PC-3 (cell line): ENCODE measurements at places on chromosomes 3 and 15.

DNA sequence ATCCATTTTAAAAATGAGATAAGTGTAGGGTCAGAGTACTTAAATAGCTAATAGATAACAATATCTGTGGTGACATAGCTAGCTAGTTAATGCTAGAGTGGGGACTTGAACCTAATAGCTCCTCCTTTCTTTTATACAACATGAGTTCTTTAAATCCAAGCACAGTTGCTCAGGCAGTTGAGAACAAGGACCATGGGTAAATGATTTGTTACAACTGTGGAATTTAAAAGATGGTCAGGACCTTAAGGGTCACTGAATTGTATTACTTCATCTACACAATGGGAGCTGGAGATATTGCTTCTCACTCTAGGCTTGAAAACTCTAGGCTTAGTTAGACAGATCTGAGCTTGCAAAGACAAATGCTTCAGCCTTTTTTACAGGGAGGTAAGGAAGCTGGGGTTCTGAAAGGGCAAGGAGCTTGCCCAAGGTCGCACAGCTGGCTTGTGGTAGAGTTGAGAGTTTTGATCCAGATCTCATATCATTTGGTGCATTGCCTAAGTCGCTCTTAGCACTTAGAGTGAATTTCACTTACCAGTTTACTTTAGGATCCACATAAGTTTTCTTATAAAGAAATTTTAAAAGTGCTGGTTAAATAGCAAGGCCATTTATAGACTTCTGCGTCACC is 90.2 kb downstream of the EDEM1 start:
- no peak for DNase-seq

- no peak for DNase-seq
Observed at GRCh38 chr15:51388726-51389125, 47.3 kb downstream of the GLDN start.

DNA sequence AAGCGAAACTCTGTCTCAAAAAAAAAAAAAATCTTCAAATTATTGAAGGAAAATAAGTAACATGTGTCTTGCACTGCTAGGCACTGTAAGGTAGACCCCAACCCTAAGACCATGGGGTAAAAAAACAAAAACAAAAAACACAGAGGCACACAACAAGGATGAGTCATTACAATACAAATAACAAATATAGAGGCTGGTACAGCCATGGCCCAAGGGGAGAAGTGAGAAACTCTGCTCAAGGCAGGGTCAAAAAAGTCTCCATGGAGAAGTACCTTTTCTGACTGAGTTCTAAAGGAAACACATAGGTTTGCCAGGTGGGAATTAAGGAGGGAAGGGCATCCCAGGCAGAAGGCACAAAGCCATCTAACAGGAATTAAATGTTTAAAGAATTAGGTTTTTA is 54.5 kb downstream of the TOP2B start:
- DNase-seq = no peak

DNA sequence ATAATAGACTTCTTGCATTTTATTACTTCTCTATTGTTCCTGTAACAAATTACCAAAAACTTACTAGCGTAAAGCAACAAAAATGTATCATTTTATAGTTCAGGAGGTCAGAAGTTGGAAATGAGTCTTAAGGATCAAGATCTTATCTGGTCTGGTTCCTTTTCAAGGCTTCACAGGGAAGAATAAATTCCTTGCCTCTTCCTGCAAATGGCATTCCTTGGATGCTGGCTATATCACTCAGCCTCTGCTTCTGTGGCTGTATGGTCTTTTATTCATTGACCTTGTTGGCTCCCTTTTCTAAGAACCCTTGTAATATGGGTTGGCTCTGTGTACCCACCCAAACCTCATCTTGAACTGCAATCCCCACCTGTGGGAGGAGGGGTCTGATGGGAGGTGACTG is 478.4 kb upstream of the THBS1 start:
- DNase-seq = no peak

DNA sequence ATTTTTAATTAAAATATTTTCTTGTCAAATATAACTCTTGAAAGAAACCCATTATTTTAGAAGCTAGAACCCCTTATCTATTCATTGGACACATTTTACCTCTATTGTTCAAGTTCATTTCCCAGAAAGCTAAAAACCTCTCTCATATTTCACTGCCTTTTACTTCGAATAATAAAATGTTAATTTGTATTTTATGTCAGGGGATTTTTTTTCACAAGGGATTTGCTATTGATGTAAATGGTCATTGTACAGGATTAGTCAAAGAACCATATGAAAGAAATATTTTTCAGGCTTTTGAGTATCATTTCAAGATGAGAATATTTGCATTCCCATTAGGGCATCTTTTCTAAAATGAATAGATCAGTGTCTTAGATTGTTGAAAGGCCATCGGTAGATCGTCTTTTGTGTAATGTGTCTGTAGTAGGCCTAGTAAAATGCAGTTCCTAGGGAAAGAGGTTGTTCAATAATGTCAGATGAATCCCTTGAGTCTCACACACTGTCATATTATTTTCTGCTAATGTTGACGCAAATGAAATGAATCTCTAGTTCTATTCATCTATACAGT is 114.5 kb downstream of the ROBO1 start:
- no peak for DNase-seq

- DNase-seq = no peak
Observed at GRCh38 chr3:15451216-15452113, 24.1 kb downstream of the EAF1 start.

DNA sequence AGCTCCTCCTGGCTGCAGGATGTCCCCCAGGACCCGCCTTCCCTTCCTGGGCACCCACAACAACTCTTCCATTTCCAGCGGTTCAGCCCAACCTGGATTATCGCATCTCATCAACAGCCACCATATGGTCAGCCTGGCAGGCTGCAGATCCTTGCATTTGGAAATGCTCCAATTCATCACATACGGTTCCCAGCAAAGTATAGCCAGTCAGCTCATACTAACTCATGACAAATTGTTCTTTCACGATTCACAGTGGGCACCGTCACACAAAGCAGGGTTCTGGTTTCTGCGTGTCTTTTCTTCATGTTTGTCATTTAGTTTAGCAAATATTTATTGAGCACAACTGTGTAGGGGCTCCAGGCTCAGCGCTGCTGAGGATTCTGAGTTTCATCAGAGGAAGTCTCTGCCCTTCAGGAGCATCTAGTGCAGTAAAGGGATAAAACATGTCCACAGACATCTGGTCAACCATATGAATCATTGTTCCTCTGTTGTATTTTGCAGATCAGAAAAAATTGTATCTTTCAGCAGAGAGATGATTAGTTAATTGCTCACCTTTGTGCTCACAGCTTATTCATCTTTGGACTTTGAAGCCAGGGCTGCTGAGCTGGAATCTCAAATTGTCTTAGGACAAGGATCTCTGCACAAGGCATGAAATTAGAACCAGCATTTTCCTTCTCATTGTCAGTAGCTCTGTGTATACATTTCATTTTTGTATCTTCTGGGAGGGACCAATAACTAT is 125.1 kb downstream of the GABRG3 start:
- peak; percentile 30 for DNase-seq

GRCh38 chr3:111151438-111151837 is 79.8 kb downstream of the NECTIN3 start:
- peak; percentile 94 for DNase-seq

- no peak for DNase-seq
Observed at GRCh38 chr3:57120451-57121174, 44.5 kb downstream of the IL17RD start.
